ENCODE measurements at places on chromosomes 12 and 14.
A peak's percentile ranks its signal among the peaks of the same experiment; 100 is the strongest.

DNA sequence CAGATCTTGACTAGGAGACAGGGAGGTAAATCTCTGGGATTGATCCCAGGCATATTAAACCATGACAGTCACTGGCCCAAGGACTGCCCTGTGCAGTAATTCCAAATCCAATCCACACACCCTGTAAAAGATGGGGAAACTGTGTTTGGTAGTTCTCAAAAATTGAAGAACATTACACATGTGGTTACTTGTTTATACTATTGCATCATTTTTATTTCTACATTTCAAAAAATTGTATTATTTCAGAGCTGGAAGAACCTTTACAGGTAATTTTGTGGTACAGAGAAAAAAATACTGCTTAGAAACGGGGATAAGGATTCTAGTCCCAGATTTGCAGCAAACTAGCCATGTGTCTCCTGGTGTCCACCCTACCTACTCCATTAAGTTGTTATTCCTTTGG lies 400.5 kb downstream of the LRIG3 start:
- no peak for DNase-seq

DNA sequence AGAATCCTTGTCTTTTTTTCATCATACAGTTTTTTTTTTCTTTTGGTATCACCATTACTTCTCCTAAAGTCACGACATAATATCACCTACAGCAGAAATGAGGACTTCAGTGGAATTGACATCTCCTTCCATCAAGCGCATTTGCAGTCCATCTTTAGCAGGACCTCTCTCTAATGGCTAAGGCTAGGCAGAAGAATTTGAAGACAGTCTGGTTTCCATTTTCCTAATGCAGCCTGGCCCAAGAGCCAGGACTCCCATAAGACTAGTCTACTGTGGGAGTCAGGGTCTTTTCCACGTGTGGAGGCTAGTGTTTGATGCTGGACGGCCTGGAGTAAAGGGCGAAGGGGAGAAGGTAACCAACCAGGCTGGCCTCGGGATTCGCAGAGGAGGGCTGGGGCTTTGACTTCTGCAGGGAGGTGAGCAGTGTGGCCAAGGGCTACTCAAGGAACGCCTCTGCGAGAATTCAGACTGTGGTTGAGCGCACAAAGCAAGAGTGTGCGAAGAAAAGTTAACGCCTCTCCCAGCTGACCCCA lies 769 bp upstream of the ZNF740 start:
- DNase-seq = no peak

DNA sequence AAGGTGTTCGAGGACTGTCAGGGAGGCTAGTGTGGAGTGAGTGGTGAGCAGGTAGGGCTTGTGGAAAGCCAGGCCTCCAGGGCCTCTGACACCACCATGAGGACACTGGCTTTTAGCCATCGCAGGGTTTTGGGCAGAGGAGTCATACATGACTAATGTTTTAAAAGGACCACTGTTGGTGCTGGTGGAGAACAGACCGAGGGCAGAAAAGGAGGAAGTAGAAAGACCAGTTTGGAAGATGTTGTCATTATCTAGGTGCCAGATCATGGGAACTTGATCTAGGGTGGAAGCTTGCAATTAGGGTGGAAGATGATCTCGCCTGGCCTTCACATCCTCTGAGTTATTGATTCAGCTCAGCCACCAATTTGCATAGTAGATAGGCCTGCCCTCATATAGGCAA lies 144.2 kb downstream of the C12orf75 start:
- DNase-seq = peak; percentile 2

- peak; percentile 58 for DNase-seq
Measured at GRCh38 chr12:96260231-96260630, 66.1 kb downstream of the ELK3 start.

DNA sequence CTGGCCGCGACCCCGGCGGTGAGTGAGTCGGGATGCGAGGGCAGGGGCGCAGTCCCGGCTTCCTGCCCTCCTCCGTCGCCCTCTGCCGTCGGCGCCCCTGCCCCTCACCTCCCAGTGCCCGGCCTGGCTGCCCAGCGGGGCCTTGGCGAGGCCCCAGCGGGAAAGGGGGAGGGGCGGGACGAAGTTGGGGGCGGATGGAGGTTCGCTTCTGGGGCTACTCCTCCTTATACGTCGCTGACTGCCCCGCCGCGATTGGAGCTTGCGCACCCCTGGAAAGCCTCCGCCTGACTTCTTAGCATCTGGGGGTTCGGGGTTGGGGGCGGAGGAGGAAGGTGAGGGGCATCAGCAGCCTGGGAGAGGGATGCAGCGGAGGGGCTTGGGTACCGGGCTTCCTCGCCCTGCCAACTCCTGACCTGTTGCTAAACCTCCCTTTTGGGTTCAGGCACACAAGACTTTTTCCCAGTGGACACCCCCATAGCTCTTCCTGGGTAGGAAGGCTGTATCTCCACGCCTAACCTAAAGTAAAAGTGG lies 406 bp downstream of the TMEM263 start:
- peak; percentile 45 for DNase-seq

GRCh38 chr12:8127138-8127537 lies 3.7 kb downstream of the CLEC4A start:
- no peak for DNase-seq

- DNase-seq = no peak
Measured at GRCh38 chr12:108318472-108319275, 20.4 kb downstream of the CMKLR1 start.

- no peak for DNase-seq
Measured at GRCh38 chr12:131693149-131693548, 17.7 kb upstream of the SFSWAP start.

DNA sequence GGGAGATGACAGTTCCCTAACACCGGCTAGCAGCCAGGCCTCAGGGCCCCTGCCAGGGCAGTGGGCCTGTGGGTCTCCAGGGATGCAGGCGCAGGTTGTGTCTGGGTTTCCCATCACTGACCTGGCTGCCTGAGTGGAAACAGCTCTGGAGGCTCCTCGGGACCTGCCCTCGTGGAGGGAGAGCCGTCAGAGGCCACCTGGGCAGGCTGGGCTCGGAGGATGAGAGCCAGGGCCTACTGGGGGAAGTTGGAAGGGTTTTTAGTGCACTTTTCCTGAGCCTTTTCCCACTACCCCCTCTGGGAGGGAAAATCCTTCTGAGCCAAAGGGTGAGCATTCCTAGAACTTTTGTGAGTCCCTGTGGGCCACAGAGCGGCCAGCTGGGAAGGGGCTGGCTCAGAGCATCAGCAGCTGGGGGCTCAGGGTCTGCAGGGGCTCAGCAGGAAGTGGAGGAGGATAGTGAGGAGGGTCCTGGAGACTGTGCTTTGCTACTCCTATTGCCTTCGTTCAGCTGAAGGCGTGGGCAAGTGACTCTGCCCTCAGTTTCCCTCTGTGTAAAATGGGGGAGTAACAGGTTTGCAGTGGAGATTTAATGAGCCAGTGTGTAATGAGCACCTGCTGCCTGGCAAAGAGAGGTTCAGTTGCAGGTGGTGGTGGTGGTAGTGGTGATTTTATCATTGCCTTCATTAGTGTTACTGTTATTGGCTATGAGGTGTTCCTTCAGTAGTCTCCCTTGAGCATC lies 1.8 kb downstream of the SH2B3 start:
- no peak for DNase-seq

GRCh38 chr14:95419569-95419968 lies 96.9 kb downstream of the SYNE3 start:
- no peak for DNase-seq

DNA sequence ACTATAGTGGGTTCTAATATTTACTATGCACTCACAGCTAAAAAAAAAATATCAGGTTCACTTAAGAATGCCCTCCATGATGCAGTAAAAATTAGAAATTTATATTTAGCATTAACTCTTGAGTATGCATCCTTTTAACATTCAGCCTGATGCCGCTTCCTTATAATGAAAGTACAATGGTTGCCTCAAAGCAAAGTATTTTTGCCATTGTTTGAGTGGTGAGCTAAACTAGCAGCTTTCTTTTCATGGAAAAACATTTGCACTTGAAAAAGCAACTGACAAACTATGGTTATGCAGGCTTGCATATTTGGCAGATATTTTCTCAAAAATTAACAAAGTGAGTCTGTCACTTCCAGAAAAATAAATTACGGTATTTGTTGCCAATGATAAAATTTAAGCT lies 188.6 kb downstream of the SLC6A15 start:
- no peak for DNase-seq

DNA sequence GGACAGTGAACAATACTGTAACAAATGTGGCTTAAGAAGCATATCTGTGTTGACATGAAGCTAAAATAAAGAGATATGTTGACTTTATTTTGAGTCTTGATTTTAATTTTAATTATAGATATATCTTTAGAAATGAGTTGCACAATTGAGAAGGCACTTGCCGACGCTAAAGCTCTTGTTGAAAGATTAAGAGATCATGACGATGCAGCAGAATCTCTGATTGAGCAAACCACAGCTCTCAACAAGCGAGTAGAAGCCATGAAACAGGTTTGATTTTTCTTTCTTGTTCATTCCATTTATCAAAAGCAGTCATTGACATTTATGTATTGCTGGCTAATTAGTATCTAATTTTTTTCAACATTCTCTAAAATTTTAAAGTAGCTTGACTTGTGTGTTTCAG lies 15.8 kb downstream of the FGFR1OP2 start:
- DNase-seq = peak; percentile 55

GRCh38 chr12:92055877-92056276 lies 89.8 kb downstream of the BTG1 start:
- no peak for DNase-seq

- DNase-seq = no peak
Measured at GRCh38 chr12:78964521-78964920, 99.9 kb downstream of the SYT1 start.

GRCh38 chr12:7142056-7142644 lies 12.0 kb downstream of the CLSTN3 start:
- peak; percentile 86 for DNase-seq

GRCh38 chr12:96334502-96334901 lies 65.7 kb downstream of the CDK17 start:
- DNase-seq = no peak

GRCh38 chr14:23929822-23930294 lies 23.7 kb upstream of the DHRS4 start:
- DNase-seq = peak; percentile 88

DNA sequence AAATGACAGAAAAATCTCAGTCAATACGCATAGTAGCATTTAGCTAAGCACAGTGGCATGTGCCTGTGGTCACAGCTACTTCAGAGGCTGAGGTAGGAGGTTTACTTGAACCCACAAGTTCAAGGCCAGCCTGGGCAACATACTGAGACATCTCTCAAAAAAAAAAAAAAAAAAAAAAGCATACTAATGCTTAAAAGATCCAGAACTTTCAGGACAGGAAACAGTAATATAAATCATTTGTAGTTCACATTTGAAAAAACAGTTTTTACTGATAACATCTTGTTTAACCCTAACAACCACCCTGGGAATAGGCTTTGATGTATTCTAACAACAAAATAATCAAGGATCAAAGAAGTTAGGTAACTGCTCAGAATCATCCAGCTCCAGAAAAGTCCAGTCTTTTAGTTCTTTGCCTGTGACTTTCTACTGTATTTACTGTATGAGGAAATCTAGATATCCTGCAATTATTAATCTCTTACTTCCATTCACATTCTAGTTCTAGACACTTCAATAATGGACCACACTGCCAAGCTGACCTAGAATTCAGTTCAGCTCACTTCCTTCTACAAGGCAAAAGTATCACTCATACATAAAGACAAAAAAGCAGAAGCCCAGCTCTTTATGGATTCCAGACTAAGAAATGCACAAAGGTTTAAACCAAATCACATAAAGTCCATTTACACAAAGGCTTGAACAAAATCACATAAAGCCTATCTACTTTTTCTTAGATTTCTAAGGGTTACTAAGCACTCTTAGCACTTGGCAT lies 28.5 kb downstream of the PAWR start:
- no peak for DNase-seq

GRCh38 chr12:121323908-121324307 lies 27.4 kb upstream of the CAMKK2 start:
- no peak for DNase-seq

DNA sequence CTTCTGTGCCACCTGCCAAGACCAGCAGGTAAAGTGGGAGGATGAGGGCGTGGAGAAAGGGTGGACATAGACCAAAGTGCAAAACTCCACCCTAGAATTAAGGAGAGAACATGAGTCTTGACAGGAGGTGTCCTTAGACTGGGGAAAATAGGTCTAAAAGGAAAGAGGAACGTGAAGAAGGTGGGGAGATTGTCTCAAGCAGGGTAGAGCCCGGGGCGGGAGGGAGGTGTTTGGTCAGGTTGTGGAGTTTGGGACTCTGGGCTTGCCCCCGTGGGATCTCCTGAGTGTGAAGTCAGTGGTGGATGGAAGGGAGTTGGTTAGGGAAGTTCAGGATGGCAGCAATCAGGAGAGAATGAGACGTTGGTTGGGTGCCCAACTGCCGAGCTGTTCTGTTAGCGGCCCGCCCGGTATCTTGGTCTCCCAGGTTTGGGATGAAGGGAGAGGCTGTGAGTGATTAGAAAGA lies 386 bp downstream of the DGKA start:
- DNase-seq = no peak

- no peak for DNase-seq
Measured at GRCh38 chr12:9725213-9725870, 7.6 kb downstream of the CLECL1 start.

DNA sequence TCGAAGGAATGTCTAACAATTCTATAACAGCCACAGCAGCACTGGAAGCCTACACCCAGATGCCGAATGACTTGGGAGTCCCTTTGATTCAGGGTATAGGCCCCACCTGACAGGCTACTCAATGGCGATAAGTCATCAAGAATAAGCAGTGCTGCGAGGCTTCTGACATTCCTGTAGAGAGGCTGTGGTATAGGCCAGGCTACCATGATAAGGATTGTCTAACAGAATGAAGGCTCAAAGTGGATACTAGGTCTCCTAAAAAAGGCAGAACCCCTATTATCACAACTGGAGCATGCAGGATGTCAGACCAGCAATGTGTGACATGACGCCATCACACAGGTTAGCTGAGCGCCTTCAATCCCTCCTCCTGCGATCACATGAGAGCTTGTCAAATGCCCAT lies 53.2 kb downstream of the ZFP36L1 start:
- no peak for DNase-seq

- no peak for DNase-seq
Measured at GRCh38 chr12:1744932-1745331, 54.1 kb downstream of the ADIPOR2 start.

DNA sequence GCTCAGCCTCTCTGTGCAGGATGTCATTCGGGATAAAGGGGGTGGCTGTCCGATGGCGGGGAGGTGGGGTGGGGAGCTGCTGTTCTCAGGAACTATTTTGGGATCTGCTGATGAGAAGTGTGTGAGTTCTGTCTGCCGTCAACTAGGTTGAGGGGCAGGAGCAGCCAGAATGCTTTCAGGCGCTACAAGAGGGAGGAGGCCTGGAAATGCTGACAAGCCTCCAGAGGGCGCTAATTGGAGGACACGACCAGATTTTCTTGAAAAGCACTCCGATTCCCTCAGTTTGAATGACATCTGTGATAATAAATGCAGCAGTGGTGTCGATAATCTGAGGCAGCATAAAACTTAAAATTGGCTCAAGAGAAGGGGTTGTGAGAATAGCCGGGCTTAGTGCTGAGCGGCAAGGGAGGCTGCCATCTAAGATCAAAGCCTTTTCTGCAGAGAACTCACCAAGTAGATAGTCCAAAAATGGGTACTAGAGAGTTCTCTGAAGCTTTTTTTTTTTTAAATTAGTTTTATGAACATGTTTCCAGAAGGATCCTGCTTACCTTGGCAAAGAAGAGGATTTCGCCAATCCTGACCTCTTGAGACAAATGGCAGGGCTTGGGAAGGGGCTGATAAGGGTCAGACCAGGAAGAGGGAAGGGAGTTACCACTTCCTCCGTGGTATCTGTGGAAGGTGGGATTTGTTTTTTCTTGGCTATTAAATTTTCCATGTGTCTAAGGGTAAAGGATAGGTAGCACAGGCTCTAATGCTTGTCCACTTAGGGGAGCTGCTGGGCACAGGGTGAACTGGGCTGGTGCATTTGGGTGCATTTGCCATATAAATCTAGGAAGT lies 94.4 kb downstream of the CRACR2A start:
- peak; percentile 43 for DNase-seq
